Stimulated activated CD8-positive, alpha-beta memory T cell treated with anti-CD3 and anti-CD28 coated beads, Interleukin-7, amount 100 ng/mL, for 24 hours (primary cell): ENCODE measurements at places on chromosomes 1 and 21.

- DNase-seq: no peak
Observed at GRCh38 chr1:153649863-153650235, 8.7 kb upstream of the SNAPIN start.

GRCh38 chr1:106975944-106976343, 80.5 kb upstream of the PRMT6 start:
- no peak for DNase-seq

DNA sequence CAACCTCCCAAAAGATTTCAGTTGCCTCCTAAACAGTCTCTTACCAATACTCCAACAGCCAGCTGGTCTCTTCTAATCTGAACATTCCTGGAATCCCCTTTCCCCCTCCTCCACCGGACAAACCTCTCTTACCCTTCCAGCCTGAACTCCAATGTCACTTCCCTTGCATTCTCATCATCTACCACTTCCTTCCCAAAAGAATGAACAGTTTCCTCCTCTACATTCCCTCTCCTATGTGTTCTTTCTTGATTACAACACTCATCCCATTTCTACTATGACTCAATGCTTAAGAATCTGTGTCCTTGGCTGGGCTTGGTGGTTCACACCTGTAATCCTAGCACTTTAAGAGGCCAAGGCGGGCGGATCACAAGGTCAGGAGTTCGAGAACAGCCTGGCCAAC, 417.1 kb downstream of the SETD4 start:
- no peak for DNase-seq

DNA sequence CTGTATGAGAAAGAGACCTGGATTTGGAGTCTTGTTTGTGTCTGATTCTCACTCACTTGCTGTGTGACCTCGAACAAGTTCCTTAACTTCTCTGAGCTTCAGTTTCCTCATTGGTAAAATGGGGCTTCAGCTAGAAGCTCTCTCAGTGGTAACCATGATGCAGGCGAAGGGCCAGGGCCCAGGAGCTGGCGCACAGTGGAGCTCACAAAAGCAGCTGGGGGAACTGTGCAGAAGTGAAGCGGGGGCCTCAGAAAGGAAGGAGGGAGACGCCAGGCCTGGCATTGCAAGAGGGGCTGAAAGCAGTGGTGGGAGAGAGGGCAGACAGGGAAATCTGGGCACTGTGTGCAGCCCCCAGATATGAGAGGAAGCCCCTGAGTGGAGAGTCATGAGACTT, 88.9 kb upstream of the RUNX3 start:
- DNase-seq: no peak

DNA sequence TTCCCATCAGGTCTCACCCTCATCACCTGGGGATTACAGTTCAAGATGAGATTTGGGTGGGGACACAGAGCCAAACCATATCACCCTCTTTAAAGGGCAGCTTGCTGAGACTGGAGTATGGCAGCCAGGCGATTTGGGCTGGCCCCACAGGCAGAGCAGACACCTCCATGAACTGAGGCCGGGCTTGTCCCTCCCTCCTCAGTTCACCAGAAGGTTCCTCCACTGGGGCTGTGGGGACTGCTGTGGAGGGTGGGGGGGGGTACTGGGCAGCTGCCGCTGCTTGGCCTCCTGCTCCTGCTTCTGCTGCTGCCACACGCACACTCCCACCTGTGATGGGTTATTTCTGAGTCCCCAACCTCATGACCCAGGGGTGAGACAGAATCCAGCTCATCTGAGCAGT, 53.9 kb upstream of the PDE9A start:
- no peak for DNase-seq

- no peak for DNase-seq
Observed at GRCh38 chr1:89800022-89800655, 20.7 kb upstream of the LRRC8D start.

DNA sequence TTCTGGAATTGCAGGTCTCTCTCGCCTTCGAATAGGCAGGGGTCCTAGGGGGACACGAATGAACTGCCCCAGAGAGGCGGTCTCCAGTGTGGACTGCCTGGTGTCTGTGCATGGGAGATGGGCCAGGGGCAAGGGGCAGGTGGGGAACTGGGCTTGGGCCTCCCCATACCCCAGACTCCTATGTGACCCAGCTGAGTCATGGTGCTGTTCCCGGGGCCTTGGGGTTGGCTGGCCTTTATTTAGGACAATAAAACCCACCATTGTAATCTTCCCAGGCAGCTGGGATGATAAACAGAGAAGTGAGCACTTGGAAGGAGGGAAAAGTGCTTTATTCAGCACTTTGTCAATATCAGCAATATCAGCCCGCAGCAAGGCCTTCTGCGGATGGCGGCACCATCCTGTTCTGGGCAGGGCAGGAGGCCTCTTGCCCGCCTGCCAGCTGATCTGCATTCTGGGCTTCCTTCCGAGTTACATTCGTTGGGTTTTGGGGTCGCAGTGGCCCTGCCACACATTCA, 209.0 kb upstream of the TMEM51 start:
- no peak for DNase-seq

DNA sequence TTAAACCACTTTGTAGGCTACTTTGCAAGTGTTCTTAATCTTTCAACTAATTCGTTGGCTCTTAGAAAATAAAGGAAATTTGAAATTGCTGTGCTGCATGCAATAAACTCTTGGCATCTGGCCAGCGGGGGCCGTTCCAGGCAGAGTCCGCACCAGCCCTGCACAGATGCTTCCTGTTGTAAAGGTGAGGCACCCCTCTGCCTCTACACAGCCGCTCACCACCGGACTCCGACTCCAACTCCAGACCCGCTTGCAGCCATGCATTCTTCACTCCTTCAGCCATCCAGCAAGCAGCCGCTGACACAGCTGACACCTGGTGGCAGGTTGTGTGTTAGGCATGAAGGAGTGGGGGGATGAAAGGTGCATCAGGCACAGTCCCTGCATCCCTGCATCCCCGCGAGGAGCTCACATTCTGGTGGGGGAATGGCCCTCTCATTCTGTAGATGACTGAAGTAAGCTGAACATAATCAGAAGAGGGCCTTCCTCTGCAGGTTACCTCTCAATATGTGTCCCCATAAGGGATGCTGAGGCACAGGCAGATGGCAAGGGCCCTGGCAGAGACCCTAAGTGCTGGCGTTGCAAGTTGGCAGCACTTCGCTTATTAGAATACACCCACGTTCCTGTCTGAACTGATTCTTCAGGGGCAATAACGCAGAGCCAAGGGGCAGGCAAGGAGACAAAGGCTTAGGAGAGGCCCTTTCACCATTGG, 56.8 kb downstream of the GLIS1 start:
- no peak for DNase-seq

DNA sequence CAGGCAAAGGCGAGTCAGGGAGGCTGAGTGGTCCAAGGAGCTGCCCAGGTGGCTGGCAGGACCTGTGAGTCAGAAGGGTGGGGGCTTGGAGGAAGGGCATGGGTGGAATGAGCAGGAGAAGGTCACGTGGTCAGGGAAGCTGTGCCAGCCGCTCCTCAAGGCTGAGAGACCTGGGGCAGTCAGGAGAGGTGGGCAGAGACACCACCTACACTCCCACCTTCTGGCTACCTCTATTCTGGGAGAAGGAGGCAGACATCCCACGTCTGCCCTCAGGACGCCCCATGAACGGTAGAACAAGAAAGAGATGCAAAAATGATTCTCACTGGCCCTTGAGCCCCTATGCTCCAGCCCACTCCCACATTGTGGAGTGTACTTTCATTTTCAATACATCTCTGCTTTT, 151.8 kb upstream of the RAB4A start:
- DNase-seq: no peak

DNA sequence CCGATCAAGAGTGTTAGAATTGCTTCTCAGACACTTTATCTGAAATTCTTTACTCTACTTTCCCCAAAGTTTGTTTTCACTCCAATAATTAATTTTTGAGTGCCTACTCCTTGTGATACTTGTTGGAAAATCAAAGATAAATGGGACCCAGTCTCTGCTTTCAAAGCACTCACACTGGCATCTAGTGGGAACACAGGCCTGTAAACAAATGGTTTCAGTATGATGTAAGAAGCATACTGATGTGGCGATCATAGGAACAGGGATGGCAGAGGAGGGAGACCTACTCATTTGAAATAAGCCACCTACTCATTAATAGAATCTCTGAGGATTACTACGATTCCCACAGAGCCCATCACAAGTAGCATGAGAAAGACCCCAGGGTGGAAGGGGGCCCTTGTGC, 273.7 kb upstream of the ST6GALNAC5 start:
- DNase-seq: no peak

- no peak for DNase-seq
Observed at GRCh38 chr1:162068301-162068700, 1.2 kb upstream of the NOS1AP start.

DNA sequence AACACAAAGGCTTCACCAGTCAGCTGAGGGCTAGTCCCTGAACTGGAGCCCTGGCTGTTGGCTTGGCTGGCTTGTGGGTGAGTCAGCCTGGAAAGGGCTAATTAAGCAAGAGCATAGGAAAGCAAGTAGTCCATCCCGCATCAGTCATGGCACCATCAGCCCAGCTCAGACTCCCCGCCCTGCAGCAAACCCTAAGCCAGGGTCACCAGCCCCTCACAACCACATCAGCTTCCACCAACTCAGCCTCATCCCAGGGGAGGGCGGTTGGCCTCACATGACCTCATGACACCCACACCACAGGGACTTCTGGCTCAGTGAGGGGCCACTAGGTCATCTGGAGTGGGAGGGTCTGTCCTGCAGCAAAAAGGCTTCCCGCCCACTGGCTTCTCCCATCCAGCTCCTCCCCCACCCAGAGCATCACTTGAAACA, 7.0 kb upstream of the SPATC1L start:
- no peak for DNase-seq

GRCh38 chr1:23473037-23473800, 10.8 kb downstream of the ASAP3 start:
- no peak for DNase-seq

DNA sequence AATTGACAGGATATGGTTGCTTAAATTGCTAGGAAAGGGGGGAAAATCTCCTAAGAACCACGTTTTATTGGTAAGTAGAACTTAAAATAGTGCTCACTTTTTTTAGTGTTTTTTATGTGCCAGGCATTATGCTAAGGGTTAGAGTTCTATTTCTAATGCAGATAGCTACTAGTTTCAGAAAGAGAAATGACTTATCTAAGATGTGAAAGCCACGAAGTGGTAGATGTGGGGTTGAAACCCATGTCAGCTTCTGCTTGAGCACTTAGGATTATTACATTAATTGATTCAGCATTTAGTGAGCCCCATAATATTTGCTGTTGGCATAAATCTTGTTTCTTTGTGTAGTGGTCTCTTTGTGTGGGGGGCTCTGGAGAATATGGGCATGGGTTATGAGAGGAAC, 24.7 kb downstream of the CACHD1 start:
- DNase-seq: no peak

DNA sequence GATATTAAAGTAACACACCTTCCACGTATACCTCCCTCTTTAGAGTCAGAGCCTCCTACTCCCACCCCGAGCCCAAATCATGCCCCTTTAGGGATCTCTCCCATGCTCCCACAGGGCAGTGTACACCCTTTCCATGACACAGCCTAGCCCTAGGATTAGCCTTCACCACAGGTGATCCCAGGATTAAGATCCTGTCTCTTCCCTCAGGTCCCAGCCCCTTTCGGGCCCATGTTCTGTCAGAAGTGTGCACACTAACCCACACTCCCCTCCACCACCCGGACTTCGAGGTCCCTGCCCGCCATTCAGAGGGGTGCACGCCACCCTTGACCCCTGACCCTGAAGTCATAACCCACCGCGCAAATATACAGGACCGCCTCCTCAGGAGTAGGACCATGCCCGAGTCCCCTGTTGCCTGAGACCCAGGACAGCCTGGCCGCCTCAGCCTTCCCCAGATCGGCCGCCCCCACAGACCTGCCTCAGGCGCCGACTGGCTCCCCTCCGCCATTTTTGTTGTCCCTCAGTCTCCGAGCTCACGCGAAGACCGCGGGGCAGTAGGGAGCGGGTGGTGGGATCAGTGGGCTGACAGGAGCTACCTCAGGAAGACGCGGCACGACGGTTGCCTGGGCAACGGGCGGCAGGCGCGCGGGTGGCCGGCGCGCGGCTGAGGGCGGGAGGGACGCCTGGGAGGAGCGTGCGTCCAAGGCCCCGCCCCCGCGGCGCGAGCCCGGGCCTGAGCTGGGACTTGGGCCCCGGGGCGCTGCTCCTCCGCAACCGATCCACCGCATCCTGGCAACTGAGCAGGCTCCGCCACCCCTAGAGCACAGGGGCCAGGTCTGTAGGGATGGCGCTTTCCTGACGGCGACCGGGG, at the start of gene AGBL4:
TSS of gene AGBL4 (minus strand) at position 663 of the 868 bp plus-strand sequence.
- DNase-seq: no peak

DNA sequence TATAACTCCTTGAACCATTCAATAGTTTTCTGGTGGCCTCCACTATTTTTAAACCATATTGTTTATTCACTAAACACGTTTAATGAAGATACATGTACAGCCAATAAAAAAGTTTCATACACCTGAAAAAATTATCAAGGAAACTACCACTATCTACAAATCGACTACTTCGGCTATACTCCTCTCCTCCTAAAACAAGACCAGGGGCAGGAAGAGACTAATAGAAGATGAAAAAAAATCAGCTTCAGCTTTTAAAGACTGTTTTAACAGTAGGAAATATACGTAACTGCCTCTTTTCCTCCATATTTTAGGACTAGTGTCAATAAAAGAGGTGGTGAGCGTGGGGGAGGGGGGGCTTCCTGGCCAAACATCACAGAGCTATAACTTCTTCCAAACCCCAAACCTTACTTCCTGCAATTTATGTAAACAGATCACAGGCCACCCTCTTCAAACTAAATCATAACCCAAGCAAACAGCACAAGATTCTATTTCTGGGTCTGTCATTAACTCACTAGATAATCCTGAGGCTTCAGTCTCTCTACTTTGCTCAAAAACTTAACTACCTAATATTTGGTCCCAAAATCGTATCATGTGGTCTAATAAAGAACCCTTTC, 15.1 kb downstream of the FOXJ3 start:
- no peak for DNase-seq

- DNase-seq: peak; percentile 82
Observed at GRCh38 chr1:156090840-156091188, 8.5 kb upstream of the MEX3A start.

DNA sequence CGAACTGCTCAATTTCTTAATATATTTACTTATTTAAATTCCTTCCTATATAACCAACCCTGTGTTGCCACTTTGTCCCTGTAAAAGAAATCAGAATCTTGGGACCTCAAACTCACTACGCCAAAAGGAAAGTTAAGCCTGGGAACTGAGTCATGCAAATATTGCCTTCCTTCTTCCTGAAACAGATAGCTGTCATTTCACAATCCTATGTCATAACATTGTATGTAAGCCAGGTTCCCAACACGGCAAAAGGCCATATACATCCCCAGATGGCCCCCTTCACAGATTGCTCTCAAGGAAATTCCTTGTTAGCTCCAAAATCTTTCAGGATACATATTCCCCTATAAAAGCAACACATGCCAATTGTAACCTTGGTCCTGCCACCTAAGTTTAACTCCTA, 39.7 kb downstream of the C21orf91 start:
- DNase-seq: no peak

- no peak for DNase-seq
Observed at GRCh38 chr1:18348354-18348753, 132.4 kb upstream of the KLHDC7A start.

GRCh38 chr1:89536555-89537341, 12.1 kb downstream of the LRRC8B start:
- no peak for DNase-seq
